CD4-positive, alpha-beta T cell treated with Interleukin-6 at 100 ng/mL for 8 hours (primary cell): ENCODE measurements at places on chromosomes 3 and 15.
A peak's percentile ranks its signal among the peaks of the same experiment; 100 is the strongest.

GRCh38 chr15:99282121-99282520 is 30.8 kb downstream of the LRRC28 start:
- no peak for DNase-seq

DNA sequence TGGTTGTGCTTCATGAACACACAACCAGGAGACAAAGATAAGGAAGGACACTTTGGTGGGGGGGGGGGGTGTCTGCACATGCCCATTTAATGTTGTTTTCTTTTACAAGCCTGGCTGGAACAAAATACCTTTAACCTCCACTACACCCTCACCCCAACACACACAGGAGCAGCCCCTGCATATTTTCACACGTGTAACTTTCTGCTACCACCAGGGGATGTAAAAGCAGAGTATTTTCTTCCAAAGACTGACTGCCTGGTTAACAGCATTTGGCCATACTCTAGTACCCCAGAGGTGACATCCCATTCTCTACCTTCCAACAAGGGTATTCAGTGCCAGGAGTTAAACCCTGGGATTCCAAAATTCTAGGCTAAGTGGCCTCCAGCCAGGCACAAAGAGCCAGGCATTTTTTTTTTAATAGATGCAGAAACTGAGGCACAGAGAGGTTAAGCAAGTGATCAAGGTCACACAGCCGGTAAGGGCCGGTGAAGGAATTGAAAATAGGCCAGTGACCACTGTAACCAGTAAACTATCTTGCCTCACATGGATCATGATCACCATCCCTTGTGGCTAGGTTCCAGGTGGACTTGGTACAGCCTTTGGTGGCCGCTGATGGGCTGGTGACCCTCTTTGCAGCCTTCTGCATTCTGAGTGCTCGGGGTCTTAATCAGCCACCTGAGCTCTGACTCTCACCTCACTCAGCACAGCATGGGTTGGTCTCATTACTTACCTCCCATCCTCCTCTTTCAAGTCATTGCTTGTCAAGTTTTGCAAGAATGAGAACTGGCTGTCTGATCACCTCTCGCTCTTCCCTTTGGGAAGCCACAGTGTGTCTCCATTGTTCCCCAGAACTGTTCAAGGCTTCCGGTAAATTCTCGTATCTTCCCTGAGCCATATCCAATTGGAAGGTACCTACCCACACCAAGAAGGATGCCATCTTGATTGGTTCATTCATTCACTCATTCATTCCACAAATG is 20.4 kb downstream of the MAGI1 start:
- DNase-seq = no peak

GRCh38 chr15:34038871-34039789 is at the start of gene AVEN:
AVEN (minus strand) TSS chr15:34039204; CDS start chr15:34039046, 158 bp downstream.
- DNase-seq = peak; percentile 45

DNA sequence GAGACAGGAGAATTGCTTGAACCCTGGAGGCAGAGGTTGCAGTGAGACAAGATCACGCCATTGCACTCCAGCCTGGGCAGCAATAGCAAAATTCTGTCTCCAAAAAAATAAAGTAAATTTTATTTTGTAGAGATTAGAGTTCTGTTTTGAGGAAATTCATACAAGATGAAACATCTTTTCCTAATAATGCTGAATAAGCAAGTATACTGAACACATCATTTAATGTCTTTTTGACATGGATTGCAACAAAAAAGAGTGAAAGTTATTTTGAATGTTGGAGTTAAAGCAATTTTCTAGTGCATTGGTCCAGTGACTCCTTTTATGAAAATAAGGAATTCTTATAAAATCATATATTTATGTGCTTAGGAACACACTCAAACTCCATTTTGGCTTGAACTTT is 20.5 kb downstream of the LCTL start:
- DNase-seq = no peak
